Activated CD8-positive, alpha-beta memory T cell treated with anti-CD3 and anti-CD28 coated beads for 1 hour (primary cell): ENCODE measurements at places on chromosomes 2 and 18.

- DNase-seq = no peak
Measured at GRCh38 chr18:76495006-76495370, at the start of gene ZNF516. TSS of gene ZNF516 (minus strand) at chr18:76495242. CDS start at chr18:76443054, 52,188 bp downstream.

- DNase-seq = no peak
Measured at GRCh38 chr2:15797231-15797938, 143.0 kb upstream of the MYCN start.

DNA sequence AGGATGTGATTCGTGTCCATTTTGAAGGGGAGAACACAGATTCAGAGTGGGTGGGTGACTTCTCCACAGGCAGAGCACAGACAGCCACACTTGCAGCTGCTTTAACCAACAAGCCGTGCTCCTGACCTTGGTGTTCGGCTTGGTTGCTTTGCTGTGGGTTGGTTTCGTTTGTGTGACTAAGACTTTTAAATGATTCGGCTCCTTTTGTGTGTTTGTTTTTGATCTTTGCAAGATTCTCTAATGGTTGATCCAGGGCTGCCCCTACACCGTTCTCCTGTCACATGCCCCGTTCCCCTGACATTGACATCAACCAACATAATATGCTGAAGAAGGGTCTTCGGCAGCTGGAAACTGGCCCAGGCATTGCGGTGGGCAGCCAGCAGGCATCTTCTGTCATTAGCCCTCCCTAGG is 95.9 kb upstream of the MBOAT2 start:
- no peak for DNase-seq

DNA sequence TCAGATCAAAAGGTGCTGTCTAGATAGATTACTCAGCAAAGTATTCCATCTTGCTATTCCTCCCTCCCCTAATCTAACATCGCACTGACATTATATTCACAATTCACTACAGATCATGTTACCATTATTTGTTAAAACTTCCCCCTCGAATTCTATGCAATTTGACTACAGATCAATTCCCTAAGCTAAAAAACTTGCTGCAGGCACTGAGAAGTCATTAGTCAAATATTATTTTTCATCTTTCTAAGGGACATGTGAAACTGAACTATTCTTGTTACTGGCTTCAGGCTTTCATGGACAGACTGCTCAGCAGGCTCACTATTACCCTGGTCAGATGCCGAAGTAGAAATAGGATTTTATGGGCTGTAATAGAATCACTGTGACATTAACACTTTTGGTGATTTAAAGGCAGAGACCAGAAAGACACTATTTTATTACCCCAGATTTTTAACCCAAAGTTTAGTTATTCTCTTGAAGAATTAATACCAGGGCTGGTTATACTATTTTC is 15.1 kb downstream of the MYL1 start:
- no peak for DNase-seq

DNA sequence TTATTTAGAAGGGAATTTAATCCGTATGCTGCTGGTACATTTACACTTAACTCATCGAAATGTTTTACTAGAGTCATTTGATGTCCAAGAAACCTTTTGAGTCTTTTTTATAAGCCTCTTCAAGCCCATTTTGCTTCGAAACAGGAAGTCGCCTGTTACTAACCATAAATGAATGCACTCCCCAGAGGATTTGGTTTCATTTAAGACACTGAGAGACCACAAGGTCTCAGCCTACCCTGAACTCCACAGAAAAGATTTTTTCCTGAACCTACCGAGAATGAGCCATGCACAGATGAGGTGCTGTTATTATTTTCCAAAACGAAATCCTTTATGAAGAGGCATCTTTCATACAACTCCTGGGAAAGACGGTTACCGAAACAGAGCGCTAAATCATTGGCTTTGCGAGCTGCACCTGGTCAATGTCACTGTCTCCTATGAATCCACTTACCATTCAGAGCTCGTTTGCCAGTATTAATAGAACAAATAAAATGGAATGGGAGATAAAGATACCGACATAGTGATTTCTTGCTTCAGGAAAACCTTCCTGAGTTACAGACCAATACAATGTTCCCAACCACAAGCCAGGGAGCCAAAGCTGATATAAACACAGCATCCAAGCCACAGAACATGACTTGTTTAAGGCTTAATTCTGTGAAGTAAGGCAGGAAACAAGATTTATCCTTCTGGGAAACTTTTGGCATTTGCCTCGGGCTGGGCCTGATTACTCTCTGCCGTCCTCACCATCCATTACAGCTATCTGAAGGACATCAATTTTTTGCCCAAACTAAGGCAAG is 382.1 kb downstream of the OSR1 start:
- no peak for DNase-seq

DNA sequence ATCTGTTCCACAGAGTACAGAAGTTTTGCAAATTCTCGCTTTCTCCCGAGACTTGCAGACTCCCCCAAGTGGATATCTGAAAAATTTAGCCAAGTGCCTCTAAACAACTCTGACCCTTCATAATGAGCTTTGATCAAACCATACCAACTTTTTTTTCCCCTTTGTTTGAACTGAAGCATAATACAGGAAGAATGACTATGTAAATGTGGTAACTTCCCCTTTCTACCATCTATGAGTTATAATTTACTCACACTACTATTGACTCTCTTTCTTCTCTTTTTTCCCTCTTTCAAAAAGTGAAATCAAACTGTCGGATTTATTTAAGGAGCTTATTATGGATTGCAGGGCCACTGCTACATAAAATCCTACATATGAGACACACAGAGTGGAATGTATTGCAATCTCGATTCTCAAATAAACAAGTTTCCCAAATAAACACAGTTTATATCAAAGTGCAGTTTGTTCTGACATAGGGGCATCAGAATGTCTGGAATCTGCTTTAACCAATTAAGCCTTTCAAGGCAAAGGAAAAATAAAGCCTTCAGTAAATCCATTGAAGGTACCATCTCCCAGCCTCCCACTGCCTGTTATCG is 1.4 kb upstream of the ZNF804A start:
- no peak for DNase-seq

- no peak for DNase-seq
Measured at GRCh38 chr18:48412339-48412929, 3.3 kb upstream of the ZBTB7C start.

DNA sequence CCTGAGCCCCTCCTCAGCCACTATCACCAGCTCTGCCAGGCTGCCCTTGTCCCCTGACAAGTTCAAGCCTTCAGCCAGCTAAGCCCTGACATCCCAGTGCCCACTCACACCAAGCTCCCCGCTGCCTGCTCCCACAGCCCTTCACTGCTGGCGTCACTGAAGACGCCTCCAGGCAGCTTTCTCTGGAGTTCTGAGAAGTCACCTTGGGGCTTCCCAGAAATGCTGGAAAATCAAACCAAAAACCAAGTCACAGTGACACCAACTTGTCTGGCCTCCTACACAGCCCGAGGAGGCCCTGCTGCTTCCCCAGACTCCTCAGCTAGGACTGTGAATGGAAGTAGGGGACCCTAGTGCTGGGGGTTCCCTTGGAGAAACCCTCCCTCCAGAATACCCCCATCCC is 2.2 kb upstream of the TNS1 start:
- DNase-seq = no peak

DNA sequence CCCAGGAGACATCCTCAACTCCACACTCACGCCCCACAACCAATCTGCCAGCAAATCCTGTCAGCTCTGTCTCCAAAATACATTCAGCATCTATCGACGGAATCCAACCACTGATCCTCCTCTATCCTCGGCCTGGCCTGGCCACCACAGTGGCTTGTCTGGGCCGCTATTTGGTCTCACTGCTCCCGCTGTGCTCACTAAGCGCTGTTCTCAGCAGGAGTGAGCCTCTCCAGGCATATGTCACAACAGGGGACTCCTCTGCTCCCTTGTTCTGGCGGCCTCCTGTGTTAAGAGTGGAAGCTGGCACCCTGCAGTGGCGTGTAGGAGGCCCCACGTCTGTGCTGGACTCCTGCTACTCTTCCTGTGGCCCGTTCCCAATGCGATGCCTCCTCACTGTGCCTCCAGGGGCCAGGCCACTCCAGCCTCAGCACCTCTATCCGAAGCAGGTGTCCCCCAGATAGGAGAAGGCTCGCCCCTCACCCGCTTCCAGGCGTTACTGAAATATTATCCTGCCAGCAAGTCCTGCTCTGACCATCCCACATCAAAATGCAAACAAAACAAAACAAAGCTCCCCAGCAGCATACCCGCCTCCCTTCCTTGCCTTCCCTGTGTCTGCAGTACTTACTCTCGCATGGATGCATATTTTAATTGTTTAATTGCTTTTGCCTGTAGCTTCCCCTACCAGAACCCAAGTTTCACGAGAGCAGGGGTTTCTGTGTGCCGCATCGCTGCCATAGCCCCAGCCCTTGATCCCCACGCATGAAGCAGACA is 39.9 kb downstream of the CENPO start:
- no peak for DNase-seq

DNA sequence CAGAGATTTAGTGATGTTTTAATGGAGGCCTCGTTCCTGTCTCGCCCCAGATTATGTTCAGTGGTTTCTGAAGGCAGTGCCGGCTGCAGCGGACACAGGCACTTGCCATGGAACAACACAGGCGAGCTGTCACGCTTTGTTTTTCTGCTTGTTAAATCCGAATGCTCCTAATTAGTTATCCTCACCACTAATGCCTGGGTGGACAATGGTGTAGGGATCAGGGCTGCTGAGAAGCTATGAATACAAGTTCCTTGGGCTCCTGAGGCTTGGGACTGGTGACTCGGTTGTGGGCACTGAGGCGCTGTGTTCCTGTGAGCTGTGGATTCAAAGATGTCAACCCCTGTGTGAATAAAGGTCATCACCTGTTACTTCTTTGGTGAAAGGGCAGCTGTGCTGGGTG is 123.5 kb downstream of the PLEKHM3 start:
- DNase-seq = no peak

- DNase-seq = no peak
Measured at GRCh38 chr18:36126668-36127067, 2.5 kb downstream of the SLC39A6 start.

- no peak for DNase-seq
Measured at GRCh38 chr2:1802046-1802445, 57.7 kb upstream of the PXDN start.

- no peak for DNase-seq
Measured at GRCh38 chr2:27270670-27271069, 4.6 kb upstream of the DNAJC5G start.

DNA sequence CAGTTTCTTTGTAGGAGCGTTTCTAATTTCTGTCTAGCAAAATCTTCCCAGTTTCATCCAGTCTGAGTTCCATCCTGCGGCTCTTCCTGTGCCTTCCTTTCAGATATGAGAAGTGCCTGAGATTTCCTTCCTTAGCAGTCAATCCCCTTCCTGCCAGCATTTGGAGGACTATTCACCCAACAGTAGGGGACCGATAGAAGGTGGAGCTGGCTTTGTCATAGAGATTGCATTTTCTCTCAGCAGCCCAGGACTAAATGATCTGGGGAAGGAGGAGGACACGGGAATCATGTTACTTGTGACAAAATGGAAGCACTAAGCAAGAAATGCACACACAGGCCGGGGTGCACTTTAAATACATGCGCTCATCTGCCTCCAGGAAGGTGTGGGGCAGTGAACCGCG is 5.6 kb upstream of the SMIM21 start:
- no peak for DNase-seq

DNA sequence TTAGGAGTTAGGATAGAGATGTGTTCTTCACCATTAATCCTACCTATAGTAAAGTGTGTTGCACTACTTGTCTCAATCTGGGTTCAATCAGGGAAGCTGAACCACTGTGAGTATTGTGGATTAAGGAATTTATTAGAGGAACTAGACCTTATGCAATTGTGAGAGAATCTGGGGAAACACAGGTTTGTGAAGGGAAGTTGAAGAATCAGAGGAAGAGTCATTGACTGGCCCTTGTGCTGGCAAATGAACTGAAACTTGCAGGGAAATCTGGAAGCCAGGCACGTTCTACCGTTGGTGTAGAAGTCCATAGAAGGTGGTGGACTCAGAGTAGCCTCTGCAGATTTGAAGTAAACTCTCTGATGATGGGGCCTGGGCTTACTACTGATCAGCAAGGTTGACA is 44.7 kb upstream of the HK2 start:
- no peak for DNase-seq

DNA sequence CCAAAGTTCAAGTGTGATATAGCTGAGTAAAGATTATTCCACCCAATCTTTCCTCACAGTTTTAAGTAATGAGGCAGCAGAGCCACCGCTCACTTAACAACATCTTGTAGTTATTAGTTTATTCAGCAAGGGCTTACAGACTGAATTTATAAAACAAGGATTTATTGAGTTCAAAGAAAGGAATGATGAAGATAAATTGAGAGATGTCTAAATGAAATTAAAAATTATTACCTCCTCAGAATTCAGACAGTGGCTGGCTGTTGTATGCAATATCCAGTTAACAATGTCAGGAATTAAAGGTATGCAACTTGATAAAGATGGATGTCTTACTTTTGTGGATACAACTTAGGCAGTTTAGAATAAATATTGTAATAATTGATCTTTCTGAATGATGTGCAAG is 927.3 kb upstream of the CDH2 start:
- no peak for DNase-seq

DNA sequence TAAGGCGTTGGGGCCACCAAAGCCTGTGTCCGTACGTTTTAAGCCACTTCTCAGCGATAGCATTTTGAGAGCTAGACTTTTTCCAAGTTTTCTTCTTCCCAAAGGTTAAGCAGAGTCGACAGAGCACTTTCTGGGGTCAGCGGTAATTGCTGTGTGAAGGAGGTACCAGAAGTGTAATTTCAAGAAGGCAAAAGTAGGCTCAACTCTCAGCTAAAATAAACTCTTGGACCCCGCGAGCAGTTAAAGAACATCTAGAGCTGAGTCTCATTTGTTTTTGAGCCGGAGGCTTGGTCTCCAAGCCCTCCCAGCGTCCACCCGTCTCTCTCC is 1.9 kb upstream of the PAX3 start:
- DNase-seq = no peak

- DNase-seq = no peak
Measured at GRCh38 chr2:46977899-46978298, 62.3 kb upstream of the MCFD2 start.

DNA sequence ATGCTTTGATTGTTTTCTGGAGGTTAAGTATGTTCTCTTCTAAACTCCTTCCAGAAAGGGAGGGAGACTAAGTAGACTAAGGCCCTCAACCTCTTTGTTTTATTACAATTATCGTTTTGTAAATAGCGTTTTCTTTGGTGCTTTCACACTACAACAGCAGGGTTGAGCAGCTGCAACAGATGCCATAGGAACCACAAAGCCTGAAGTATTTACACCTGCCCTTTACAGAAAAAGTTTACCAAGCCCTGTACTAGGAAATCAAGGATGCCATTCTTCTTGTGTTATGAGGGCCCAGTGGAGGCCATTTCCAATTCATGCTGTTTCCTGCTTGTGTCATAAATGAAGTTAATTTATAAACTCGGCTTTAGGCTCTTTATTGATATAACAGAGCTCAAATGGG is 914.8 kb downstream of the DCDC2C start:
- DNase-seq = no peak

DNA sequence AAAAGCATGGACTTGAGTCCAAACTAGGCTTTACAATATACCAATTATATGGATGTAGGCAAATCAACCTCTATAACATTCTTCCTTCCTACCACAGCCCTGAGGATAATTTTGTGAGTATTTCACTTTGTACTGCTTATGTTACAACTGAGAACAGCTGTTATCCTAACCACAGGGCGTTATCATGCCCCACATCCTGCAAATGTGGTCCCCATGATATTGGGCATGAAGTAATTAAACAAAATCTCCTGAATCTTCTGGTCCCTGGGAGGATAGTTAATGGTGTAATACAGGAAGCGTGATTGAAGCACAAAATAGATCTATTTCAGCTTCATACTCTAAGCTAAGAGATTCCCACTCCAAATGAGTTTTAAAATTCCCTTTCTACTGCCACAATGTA is 223.6 kb downstream of the CDH20 start:
- no peak for DNase-seq
